Activated CD4-positive, alpha-beta T cell treated with anti-CD3 and anti-CD28 coated beads, Interleukin-2, amount 10 ng/mL, durations not matched to agents 7 days and 5 days (primary cell): ENCODE measurements at places on chromosomes 3 and 15. TPM values are rescaled to one million over a fixed set of nuclear protein-coding genes. Genes with fewer than 3 reads are reported as not detected.
A peak's percentile ranks its signal among the peaks of the same experiment; 100 is the strongest.

- H3K4me3 ChIP-seq = no peak overlapping the region
- no peaks in the 10 kb centered on the region for H3K27me3 ChIP-seq
- DNase-seq = no peak
Observed at GRCh38 chr3:54137311-54137710, 15.0 kb downstream of the CACNA2D3 start.

DNA sequence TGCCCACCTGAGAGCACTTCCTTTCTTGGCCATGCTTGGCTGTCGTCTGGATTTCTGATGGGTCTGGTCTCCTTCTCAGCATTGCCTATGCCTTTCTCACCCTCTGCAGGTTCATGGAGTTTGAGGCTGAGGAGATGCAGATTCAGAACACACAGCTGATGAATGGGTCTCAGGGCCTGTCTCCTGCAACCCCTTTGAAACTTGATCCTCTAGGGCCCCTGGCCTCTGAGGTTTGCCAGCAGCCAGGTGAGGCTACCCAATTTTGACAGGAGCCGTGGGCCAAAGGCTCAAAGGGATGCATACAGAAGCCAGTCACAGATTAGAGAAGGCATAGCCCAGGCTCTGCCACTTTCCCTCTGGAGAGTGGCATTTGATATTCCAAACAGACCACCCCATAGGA, 10.5 kb downstream of the NUTM1 start:
- no peak overlapping the region for H3K27ac ChIP-seq
- H3K4me1 ChIP-seq = no peaks in the 10 kb centered on the region
- H3K36me3 ChIP-seq = peaks cover 23% of the 10 kb centered on the region
- no peak overlapping the region for H3K4me3 ChIP-seq
- DNase-seq = no peak

DNA sequence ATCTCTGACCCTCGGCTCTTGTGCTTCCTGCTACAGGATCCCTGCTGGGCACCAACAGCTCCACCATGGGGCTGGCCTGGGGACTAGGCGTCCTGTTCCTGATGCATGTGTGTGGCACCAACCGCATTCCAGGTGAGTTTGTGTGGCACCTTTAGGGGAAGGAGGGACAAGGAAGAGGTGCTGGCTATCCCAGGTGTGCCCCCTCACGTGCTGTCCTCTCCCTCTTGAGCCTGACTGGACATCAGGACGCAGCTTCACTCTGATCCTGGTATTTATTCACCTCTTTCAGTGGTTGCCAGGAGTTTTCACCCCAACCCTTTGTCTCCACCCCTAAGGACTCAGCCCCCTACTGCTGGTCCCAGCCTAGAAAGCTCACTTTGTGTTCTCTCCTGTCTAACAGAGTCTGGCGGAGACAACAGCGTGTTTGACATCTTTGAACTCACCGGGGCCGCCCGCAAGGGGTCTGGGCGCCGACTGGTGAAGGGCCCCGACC, 960 bp downstream of the THBS1 start:
- H3K4me1 ChIP-seq = peaks cover 29% of the 10 kb centered on the region
- no peak overlapping the region for H3K27ac ChIP-seq
- DNase-seq = no peak
- peak overlapping the region; percentile 65 for H3K4me3 ChIP-seq
- H3K27me3 ChIP-seq = peaks cover 60% of the 10 kb centered on the region
- peaks cover 3% of the 10 kb centered on the region for H3K36me3 ChIP-seq

The LRRK1 gene
- total RNA-seq = 0.40 TPM

GRCh38 chr3:195185583-195185982, 85.4 kb downstream of the XXYLT1 start:
- H3K4me1 ChIP-seq = peaks cover 37% of the 10 kb centered on the region
- peaks cover 3% of the 10 kb centered on the region for H3K36me3 ChIP-seq
- no peak for DNase-seq
- H3K27me3 ChIP-seq = no peaks in the 10 kb centered on the region
